ENCODE measurements at places on chromosomes 1 and 21.

- DNase-seq = no peak
Measured at GRCh38 chr1:188904201-188904600, 1573.5 kb downstream of the BRINP3 start.

DNA sequence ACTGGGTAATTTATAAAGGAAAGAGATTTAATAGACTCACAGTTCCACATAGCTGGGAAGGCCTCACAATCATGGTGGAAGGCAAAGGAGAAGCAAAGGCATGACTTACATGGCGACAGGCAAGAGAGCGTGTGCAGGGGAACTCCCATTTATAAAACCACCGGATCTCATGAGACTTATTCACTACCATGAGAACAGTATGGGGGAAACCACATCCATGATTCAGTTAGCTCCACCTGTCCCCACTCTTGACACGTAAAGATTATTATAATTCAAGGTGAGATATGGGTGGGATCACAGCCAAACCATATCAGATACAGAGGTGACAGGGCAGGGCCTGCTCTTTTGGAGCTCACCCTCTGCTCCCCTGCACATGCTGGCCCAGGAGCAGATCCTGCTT lies 31.4 kb upstream of the TMEM61 start:
- DNase-seq = peak; percentile 20

- no peak for DNase-seq
Measured at GRCh38 chr1:214331180-214331579, 50.2 kb downstream of the SMYD2 start.

DNA sequence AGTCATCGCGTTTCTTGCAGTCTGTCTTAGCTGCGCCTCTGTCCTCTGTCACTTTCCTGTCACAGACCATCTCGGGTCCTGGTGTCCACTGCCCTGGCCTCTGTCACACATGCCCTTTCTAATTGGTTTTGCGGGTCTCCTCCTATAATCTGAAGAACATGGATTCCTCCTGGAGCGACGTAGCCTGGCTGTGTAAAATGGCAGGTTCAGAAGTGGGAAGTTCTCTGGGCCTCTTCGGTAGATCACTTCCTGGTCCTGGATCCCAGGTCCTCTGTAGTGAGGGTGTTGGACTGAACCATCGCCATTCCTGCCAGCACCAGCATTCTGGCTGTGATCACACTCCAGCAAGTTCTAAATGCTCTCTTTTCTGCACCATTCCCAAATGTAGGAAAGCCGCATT lies 857 bp downstream of the FAM3B start:
- no peak for DNase-seq

DNA sequence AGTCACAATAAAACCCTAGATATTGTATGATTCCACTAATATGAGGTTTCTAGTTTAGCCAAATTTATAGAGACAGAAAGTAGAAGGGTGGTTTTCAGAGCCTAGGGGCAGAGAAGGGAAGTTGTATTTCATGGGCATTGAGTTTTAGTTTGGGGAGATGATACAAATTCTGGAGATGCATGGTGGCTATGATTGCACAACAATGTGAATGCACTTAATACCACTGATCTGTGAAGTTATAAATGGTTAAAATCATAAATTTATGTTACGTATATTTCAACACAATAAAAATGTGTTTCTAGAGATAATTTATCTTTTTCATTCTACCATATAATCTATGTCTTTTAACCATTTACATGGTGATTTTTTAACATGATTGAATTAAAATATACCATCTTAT lies 779.3 kb upstream of the BRINP3 start:
- no peak for DNase-seq

GRCh38 chr21:17793246-17794123 lies 25.7 kb downstream of the C21orf91 start:
- peak; percentile 68 for DNase-seq

- no peak for DNase-seq
Measured at GRCh38 chr1:230278376-230278775, 147.8 kb downstream of the PGBD5 start.

- no peak for DNase-seq
Measured at GRCh38 chr1:166900987-166901386, 24.9 kb upstream of the TADA1 start.

GRCh38 chr1:27031235-27032118 lies 18.8 kb upstream of the TENT5B start:
- no peak for DNase-seq

- DNase-seq = no peak
Measured at GRCh38 chr1:229887043-229887822, 179.8 kb upstream of the GALNT2 start.

GRCh38 chr1:197868751-197869489 lies 33.5 kb upstream of the C1orf53 start:
- peak; percentile 60 for DNase-seq

- DNase-seq = no peak
Measured at GRCh38 chr1:41328001-41328615, 33.1 kb upstream of the FOXO6 start.

DNA sequence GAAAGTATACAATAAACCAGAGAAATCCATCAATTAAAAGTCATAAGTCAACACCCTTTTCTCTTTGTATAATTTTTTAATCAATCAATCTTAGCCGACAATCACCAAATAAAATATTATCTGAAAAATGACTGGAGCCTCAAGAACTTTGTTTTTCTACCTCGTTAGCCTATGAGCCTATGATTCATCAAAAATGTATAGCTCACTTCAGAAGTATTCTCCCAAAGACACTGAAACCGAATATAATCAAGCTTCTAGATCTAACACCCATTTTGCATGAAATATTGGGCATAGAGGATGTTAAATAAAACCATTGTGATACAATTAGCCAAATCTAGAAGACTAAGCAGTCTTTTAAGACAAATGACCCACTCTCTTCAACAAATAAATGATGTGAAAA lies 17.8 kb upstream of the RSBN1 start:
- no peak for DNase-seq

GRCh38 chr1:206704226-206704625 lies 19.5 kb downstream of the MAPKAPK2 start:
- DNase-seq = peak; percentile 48

GRCh38 chr1:185974367-185975170 lies 240.4 kb downstream of the HMCN1 start:
- no peak for DNase-seq

GRCh38 chr1:8397511-8397910 lies 79.6 kb downstream of the SLC45A1 start:
- DNase-seq = peak; percentile 76

GRCh38 chr1:50913954-50914353 lies 46.1 kb downstream of the FAF1 start:
- no peak for DNase-seq

DNA sequence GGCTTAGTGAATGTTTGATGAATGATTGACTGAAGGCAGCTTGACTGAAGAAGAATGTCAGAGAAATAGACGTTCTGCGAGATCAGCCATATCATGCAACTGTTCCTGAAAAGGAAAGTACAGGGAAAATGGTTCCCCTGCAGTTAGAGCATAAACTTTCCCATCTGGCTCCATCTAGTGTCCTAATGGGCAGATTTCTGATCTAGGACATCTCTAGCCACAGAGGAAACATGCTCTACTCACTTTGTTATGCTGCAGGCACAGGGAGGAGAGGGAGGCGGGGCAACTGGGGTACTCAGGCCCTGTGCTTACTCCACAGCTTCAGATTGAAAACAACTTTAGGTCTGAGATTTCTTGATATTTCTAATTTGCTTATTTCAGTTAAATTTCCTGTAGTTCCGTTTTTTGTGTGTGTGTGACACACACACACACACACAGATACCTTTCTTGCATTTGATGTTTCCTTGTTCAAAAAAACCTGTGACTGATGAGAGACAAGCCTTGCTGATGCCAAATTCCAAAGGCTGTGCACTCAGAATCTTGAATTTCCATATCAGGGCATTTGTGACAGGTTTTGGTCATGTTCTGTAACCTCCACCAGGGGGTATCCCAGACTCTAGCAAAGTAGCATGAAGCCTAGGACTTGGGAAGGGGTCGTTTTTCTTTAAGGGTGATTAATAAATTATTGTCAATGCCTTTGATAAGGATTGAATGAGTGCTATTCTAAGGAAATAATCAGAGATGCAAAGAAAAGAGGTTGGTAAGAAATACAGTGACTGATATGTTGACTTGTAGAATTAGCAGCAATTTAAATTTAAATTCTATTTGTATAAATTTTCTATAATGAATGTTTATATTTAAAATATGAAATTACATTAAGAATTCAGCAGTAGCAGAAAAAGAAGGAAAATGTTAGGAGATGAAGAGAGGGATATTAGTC lies 139.7 kb upstream of the BEND5 start:
- DNase-seq = peak; percentile 2

- DNase-seq = no peak
Measured at GRCh38 chr21:45234127-45234526, 53.6 kb downstream of the POFUT2 start.

- no peak for DNase-seq
Measured at GRCh38 chr1:226512076-226512728, 36.4 kb upstream of the STUM start.

All from activated CD4-positive, alpha-beta T cell treated with anti-CD3 and anti-CD28 coated beads, Interleukin-10, Interleukin-2, amounts not matched to agents 100 ng/mL and 50 ng/mL, durations not matched to agents 16 hours and 8 hours (primary cell).